Stimulated activated CD8-positive, alpha-beta memory T cell treated with anti-CD3 and anti-CD28 coated beads, Interleukin-7, amount 100 ng/mL, for 48 hours (primary cell): ENCODE measurements at places on chromosomes 3 and 15.

DNA sequence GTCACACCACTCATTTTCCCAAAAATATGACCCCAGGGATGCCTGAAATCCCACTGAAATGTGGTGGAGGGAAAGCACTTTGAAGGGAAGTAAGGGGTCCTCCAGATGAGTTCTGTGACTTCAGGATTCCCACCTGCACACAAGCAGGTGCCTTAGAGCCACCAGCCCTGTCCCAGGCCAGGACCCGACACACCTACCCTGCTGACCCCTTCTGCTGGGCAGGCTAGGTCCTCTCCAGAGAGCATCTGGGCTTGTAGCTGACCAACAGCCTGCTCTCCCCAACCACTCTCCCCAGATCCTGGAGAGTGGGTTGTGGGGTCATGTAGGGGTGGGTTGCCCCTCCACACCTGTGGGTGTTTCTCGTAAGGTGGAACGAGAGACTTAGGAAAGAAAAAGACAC, 14.9 kb upstream of the CILP start:
- no peak for DNase-seq

DNA sequence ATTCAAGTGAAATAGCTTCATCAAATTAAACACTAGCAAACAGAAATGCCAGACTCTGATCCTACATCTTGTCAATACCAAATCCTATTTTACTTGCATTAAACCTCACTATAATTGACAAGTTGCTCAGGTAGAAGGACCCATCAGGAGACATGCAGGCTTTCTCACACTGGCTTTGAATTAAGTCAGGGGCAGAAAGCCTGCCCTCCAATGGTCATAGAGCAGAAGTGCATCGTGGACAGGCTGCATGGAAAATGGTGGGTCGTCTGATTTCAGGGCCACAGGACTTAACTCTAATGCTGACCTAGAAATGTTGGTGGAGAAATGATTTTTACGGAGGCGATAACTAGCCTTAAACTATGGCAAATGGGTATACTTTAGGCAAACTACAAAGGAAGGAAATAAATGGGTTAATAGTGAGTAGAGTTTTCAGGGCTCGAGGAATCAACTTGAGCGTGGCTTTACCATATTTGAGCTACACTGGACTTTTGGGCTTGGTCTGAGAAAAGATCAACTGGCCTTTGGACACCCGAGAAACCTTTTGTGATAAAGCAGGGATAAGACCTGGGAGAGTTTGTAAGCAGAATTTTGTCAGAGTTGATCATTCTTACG, 283.9 kb downstream of the GRM7 start:
- DNase-seq = no peak

- no peak for DNase-seq
Observed at GRCh38 chr3:46097691-46098241, 70.5 kb upstream of the XCR1 start.

- DNase-seq = no peak
Observed at GRCh38 chr15:91710080-91710698, 143.3 kb upstream of the SLCO3A1 start.

DNA sequence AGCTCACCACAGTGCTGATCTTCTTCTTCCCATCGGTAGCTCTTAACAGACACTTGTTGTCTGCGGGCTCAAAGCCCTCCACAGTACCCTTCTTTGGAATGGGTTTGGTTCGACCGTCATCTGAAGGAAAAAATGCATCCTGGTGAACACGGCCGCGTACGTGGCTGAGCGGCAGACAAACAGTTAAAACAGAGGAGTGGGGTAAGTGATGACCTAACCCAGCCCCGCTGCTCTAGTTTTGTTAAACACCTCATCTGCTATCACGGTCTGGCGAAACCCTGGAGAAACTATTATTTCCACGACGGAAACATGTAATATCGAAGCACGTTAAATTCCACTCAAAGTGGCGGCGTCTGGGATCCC, 725 bp downstream of the SRP14 start:
- DNase-seq = no peak

DNA sequence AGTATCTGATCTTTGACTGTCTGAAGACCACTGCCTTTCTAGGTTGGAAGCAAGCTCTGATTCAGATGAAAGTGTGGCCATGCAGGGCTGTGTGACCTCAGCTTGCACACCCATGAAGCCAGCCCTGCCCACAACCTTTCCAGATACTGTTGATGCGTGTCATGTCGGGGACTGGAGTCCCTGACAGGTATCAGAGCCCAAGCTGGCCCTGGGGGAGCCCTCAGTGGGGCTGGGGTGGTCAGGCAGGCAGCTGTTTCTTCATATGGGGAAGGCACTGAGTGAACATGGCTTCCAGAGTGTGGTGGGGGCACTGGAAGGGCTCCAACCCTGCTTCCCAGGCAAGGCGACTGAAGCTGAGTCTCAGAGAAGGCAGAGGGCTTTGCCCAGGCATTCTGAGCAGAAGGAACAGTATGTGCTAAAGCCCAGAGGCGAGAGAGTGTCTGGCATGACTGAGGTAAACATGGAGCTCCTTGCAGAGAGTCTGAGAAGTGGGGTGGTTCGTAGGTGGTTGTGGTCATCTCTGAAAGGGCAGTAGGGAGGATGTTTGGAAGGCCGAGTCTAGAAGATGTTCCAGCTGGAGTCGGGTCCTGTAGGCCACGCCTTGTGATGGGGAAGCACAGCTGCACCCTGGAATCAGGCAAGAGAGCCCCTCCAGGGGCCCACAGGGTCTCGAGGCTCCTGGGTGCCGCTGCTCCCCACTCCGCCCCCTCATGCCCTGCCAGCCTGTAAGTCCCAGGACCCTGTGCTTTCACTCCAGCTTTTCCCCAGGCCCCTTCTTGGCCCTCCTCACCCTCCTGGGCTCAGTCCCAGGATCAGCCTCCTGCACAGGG, 122.2 kb downstream of the EEFSEC start:
- DNase-seq = no peak

GRCh38 chr3:95311272-95311671, 1248.4 kb downstream of the NSUN3 start:
- no peak for DNase-seq
